ENCODE measurements at places on chromosomes 6 and 20.

DNA sequence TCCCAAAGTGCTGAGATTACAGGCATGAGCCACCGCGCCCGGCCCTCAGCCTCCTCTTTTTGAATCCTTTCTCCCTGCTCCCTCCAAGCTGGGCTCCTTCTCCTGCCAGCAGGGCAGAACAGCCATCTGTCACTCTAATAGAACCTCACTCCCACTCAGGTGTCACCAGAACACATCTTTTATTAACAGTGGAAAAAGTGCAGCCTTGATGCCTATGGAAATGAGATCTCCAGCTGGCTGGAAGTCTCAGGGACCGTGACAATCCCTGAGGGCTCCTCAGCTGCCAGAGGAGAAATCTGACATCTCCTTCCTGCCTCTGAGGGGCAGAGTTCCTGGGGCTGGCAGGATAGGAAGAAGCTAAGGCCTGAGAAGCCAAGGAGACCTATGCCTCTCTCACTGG is 28.0 kb downstream of the TMC2 start:
- no peak for DNase-seq

- no peak for DNase-seq
Measured at GRCh38 chr20:62796699-62797491, 622 bp downstream of the MRGBP start.

GRCh38 chr6:37024656-37025337 is 19.3 kb downstream of the FGD2 start:
- no peak for DNase-seq

- DNase-seq = no peak
Measured at GRCh38 chr6:36755435-36756348, 58.1 kb downstream of the RAB44 start.

DNA sequence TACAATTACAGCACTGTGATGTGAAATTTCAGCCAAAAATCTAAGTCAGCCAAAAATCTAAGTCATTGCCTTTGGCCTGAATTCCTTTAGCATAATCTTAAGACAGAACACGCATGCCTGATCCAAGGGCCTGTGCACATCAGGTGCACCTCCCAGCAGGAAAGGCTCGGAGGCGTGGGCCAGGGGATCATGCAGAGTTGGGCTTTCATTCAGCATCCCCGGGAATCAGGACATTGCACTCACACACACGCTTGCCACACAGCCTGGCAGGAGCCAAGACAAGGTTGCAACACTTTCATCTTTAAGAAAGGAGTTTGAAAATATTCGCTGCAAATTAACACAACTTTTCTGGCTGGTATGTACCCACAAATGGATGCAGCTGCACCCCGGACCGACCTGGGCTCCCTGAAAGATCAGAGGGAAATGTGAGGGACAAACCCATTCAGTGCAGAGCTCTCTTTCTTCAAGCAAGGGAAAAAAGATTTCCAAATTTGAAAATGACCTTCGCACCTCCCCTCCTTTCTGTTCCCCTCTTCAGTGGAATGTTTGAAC is 48.8 kb downstream of the ERMARD start:
- no peak for DNase-seq

Data from GOT3 (cell line).